HepG2 (cell line): ENCODE measurements at places on chromosomes 16 and 17. TPM values are rescaled to one million over a fixed set of nuclear protein-coding genes. Genes with fewer than 3 reads are reported as not detected.
A peak's percentile ranks its signal among the peaks of the same experiment; 100 is the strongest.

Gene C16orf89
- total RNA-seq = 0.97 and 1.9 TPM in 2 replicates

Gene HSPB9
- total RNA-seq = 0.13 and 0.24 TPM in 2 replicates

- H3K27ac ChIP-seq = no peak overlapping the region
- H3K27me3 ChIP-seq = no peaks in the 10 kb centered on the region
- no peaks in the 10 kb centered on the region for H3K36me3 ChIP-seq
- peak; percentile 29 for DNase-seq
These were observed 553.2 kb downstream of the MAF start for GRCh38 chr16:79047337-79047736.

DNA sequence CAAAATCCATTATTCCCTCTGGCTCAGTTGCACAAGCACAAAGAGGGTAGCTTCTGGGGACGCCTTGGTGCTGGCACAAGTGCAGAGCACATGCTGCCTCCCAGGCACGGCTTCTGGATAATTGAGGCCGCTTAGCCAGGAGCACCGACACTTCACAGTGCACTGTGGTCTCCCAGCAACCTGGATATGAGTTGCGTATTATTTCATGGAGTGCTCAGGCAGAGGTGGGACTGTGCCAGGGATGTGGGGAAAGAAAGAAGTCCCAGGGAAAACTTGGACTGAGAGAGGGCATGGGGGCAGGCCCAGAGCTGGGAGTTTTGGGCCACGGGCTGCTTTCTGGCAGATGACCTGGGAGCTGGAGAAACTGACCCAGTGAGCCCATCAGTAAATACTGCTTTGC, 37.5 kb downstream of the MPRIP start:
- no peak overlapping the region for H3K4me3 ChIP-seq
- no peak for DNase-seq
- no peak overlapping the region for H3K27ac ChIP-seq

- no peak overlapping the region for H3K4me3 ChIP-seq
- H3K27ac ChIP-seq = no peak overlapping the region
- peaks cover 9% of the 10 kb centered on the region; the same call in 1 of the 2 replicates for H3K4me1 ChIP-seq
- H3K36me3 ChIP-seq = no peaks in the 10 kb centered on the region
- DNase-seq = peak; percentile 50
These were observed 59.8 kb downstream of the NEUROD2 start for GRCh38 chr17:39547713-39548478.

DNA sequence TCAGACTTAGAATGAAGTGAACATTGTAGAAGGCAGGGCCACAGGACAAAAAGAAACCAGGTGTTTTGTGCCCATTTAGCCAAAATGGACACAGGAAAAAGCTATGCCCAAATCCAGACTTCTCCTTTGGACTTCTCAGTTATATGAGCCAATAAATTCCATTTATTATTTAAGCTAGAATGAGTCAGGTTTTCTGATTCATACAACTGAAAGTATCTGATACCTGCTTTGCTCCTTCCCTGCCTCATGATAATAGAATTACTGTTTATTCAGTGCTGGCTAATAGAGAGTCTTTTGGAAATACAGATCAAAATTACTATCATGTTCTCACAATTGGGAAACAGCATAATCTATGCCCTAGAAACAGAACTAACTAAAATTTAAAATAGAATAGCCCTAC, 8.7 kb upstream of the CPD start:
- no peaks in the 10 kb centered on the region for H3K27me3 ChIP-seq
- H3K36me3 ChIP-seq = no peaks in the 10 kb centered on the region
- no peak for DNase-seq
- H3K4me1 ChIP-seq = peaks cover 40% of the 10 kb centered on the region
- H3K27ac ChIP-seq = no peak overlapping the region
- no peak overlapping the region for H3K4me3 ChIP-seq

GRCh38 chr17:58001461-58002124, 5.5 kb downstream of the SRSF1 start:
- H3K4me3 ChIP-seq = no peak overlapping the region
- H3K4me1 ChIP-seq = peaks cover 47% of the 10 kb centered on the region
- no peaks in the 10 kb centered on the region for H3K27me3 ChIP-seq
- DNase-seq = no peak

DNA sequence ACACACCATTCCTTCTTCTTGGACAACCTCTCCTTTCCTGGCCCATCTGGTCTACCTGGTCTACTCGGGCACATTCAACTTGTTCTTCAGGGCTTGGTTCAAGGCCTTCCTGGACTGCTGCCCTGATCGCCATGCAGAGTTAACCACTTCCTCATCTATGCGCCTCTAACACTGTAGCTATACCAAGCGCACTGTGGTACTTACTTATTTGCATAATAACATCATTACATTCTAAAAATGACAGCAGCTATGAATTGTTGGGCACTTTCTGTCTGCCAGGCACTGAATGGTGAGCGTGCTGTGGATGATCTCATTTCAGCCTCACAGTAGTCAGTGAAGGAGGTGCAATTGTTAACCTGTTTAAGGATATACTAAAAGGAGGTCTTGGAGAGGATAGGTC, 66.9 kb upstream of the SDK2 start:
- DNase-seq = no peak
- H3K36me3 ChIP-seq = no peaks in the 10 kb centered on the region
- no peak overlapping the region for H3K27ac ChIP-seq
- H3K4me3 ChIP-seq = no peak overlapping the region
- peaks cover 30% of the 10 kb centered on the region for H3K27me3 ChIP-seq
- H3K4me1 ChIP-seq = no peaks in the 10 kb centered on the region

GRCh38 chr17:44689477-44690217, at the start of gene CCDC43:
CCDC43 (minus strand) TSS chr17:44689776; CDS start chr17:44689753, 23 bp downstream.
- peak within 1 kb of the TSS; percentile 90 for H3K4me3 ChIP-seq
- H3K36me3 ChIP-seq = peaks cover 10% of the 10 kb centered on the region
- no peaks in the 10 kb centered on the region for H3K27me3 ChIP-seq
- peak within 1 kb of the TSS; percentile 81 for H3K27ac ChIP-seq
- peak; percentile 90 for DNase-seq

GRCh38 chr16:259226-259625, 16.5 kb downstream of the RGS11 start:
- no peak for DNase-seq
- H3K4me1 ChIP-seq = no peaks in the 10 kb centered on the region
- H3K27ac ChIP-seq = no peak overlapping the region
- peaks cover 32% of the 10 kb centered on the region; the same call in 2 of the 3 replicates for H3K36me3 ChIP-seq
- H3K27me3 ChIP-seq = no peaks in the 10 kb centered on the region

DNA sequence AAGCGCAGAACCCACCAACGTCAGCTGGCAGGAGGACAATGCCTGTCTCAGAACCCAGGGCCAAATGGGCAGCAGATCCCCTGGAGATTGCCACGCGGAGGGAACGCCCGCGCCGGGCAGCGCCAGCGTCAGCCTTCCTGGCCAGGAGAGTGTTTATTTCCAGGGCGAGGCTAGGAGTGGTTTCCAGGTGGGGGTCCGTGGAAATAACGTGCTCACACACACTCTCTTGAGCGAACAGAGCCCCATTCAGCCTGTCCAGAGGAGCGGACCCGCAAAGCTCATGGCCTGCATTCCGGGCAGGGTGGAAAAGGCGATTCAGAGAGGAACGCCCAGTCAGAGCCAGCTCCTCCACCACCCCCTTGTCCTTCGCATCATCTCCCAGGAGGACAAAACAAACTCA, 40.3 kb downstream of the SDK2 start:
- DNase-seq = no peak
- H3K27me3 ChIP-seq = peaks cover 67% of the 10 kb centered on the region
- no peak overlapping the region for H3K4me3 ChIP-seq
- H3K27ac ChIP-seq = no peak overlapping the region
- no peaks in the 10 kb centered on the region for H3K4me1 ChIP-seq
- H3K36me3 ChIP-seq = no peaks in the 10 kb centered on the region

GRCh38 chr17:29757788-29758187, 135.1 kb upstream of the CORO6 start:
- no peak overlapping the region for H3K27ac ChIP-seq
- H3K27me3 ChIP-seq = no peaks in the 10 kb centered on the region
- no peak for DNase-seq
- H3K4me3 ChIP-seq = no peak overlapping the region

GRCh38 chr17:47840001-47840741, 902 bp downstream of the SCRN2 start:
- H3K27ac ChIP-seq = peak overlapping the region; percentile 66
- no peaks in the 10 kb centered on the region; the same call in 1 of the 3 replicates for H3K36me3 ChIP-seq
- peak overlapping the region; percentile 84 for H3K4me3 ChIP-seq
- no peaks in the 10 kb centered on the region for H3K27me3 ChIP-seq
- no peak for DNase-seq

DNA sequence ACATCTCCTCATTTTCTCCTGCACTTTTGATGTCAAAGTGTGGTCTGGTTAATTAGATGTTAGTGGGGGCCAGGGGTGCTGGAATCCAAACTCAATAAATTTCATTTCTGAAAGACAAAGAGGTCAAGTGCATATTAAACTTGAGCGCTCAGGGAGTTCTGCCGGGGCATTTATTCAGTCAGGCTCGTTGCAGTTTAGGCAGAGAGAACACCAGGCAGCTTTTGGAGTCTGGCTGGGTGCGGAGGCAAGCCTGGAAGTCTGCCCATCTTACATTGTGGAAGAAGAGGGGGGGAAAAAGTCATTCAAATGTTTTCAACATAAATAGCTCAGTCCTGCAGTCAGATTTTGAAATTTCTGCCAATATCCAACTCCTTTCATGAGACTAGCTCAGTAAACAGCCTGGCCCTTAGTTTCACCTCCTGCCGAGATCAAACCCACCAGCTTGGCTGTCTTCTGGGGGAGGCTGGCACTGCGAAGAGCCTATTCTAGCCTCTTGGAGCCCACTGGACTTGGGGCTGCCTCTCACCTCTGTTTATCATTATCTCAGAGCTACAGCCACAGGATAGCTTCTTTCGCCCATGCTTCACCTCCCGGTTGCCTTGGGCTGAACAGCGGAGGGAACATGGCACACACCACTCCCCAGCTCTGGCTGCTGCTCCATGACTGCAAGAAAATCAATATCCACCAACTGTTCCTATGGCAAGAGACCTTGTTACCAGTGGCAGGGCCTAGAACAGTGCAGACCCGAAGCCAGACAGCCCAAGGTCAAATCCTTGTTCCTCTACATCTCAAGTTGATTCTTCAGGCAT, 177.4 kb upstream of the CDH5 start:
- no peak for DNase-seq
- no peaks in the 10 kb centered on the region for H3K4me1 ChIP-seq
- no peak overlapping the region for H3K4me3 ChIP-seq
- no peaks in the 10 kb centered on the region for H3K36me3 ChIP-seq
- no peak overlapping the region for H3K27ac ChIP-seq

GRCh38 chr16:10865991-10866966, 10.7 kb upstream of the CIITA start:
- no peak overlapping the region for H3K4me3 ChIP-seq
- H3K27ac ChIP-seq = no peak overlapping the region
- DNase-seq = no peak

- H3K36me3 ChIP-seq = peaks cover 75% of the 10 kb centered on the region
- no peaks in the 10 kb centered on the region for H3K27me3 ChIP-seq
- no peak overlapping the region for H3K4me3 ChIP-seq
- no peak for DNase-seq
These were observed 19.1 kb upstream of the PHKG2 start for GRCh38 chr16:30728899-30729672.

DNA sequence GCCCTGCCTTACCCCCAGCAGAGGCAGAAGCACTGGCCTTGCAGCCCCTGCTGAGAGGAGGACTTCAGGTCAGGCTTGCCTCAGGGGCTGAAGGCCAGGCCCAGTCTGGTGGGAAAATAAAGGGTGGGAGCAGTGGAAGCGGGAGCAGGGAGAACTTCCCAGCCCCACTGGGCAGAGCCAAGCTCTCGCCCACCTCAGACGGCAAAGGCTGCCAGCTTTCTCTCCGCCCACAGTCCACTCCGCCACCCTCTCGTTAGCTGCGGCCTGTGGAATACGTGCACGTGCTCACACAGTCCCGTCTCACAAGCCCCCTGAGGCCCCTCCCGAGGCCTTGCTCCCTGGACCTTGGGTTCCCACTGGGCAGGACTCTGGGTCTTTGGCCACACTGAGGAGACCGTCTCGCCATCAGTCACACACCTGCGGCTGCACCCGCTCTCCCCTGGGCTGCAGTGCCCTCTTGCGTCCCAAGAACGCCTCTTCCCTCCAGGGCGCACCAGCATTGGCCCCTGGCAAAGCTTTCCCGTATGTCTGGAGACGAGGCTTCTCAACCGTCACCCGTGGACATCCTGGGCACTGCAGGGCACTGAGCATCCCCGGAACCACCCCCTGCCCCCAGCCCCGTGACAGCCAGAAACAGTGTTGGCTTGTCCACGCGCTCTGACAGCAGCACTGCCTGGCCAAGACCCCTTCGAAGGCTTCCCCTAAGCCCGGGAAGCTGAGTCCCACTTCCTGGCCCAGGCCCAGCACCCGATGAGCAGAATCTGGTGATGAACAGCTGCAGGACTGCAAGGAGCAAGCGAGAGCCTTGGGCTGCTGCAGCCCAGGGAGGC, 8.3 kb downstream of the MRPL28 start:
- peak; percentile 75 for DNase-seq
- H3K4me1 ChIP-seq = peaks cover 89% of the 10 kb centered on the region
- H3K27me3 ChIP-seq = peaks cover 1% of the 10 kb centered on the region; the same call in 1 of the 2 replicates
- H3K27ac ChIP-seq = peak overlapping the region; percentile 45
- H3K36me3 ChIP-seq = peaks cover 5% of the 10 kb centered on the region; the same call in 1 of the 3 replicates

GRCh38 chr17:44559634-44560554, 2.6 kb downstream of the FZD2 start:
- no peaks in the 10 kb centered on the region for H3K36me3 ChIP-seq
- no peak overlapping the region for H3K4me3 ChIP-seq
- peaks cover 16% of the 10 kb centered on the region for H3K4me1 ChIP-seq
- no peak overlapping the region for H3K27ac ChIP-seq

- H3K4me1 ChIP-seq = peaks cover 19% of the 10 kb centered on the region
- no peak overlapping the region for H3K27ac ChIP-seq
- no peak for DNase-seq
- H3K4me3 ChIP-seq = peak overlapping the region; percentile 32
- H3K27me3 ChIP-seq = no peaks in the 10 kb centered on the region
- H3K36me3 ChIP-seq = no peaks in the 10 kb centered on the region
These were observed 81.4 kb downstream of the SLC39A11 start for GRCh38 chr17:73011016-73011486.

GRCh38 chr16:72896485-72897118, 151.3 kb downstream of the ZFHX3 start:
- peaks cover 35% of the 10 kb centered on the region for H3K4me1 ChIP-seq
- peaks cover 52% of the 10 kb centered on the region for H3K36me3 ChIP-seq
- H3K4me3 ChIP-seq = no peak overlapping the region
- DNase-seq = no peak

DNA sequence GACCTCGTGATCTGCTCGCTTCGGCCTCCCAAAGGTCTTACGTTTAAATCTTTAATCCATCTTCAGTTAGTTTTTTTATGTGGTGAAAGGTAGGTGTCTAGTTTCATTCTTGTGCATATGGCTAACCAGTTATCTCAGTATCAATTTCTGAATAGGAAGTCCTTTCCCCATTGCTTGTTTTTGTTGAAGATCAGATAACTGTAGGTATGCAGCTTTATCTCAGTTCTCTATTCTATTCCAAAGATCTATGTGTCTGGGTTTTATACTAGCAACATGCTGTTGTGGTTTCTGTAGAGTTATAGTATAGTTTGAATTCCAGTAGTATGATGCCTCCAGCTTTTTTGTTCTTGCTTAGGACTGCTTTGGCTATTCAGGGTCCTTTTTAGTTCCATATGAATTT, 65.2 kb downstream of the TNFRSF13B start:
- no peaks in the 10 kb centered on the region for H3K36me3 ChIP-seq
- H3K4me1 ChIP-seq = no peaks in the 10 kb centered on the region
- peaks cover 2% of the 10 kb centered on the region for H3K27me3 ChIP-seq
- H3K27ac ChIP-seq = no peak overlapping the region
- no peak for DNase-seq
